ENCODE measurements at places on chromosomes 5 and 9.

DNA sequence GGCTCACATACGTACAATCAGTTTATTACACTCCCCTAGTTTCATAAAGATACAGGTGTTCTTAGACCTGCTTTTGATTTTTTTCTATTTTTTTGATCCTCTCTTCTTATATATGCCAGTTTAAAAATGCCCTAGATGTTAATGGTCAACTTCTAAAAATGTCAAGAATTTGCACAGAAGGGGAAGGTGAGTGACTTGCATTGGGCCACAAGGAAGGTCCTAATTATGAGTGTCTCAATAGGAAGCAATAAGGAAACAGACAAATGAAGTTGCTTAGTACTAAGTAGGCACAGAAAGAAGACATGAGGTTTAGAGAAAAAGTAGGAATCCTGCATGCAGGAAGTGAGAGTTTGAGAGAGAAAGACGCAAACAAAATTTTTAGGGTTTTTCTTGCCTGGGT lies 3.2 kb upstream of the CCDC171 start:
- no peak for DNase-seq

DNA sequence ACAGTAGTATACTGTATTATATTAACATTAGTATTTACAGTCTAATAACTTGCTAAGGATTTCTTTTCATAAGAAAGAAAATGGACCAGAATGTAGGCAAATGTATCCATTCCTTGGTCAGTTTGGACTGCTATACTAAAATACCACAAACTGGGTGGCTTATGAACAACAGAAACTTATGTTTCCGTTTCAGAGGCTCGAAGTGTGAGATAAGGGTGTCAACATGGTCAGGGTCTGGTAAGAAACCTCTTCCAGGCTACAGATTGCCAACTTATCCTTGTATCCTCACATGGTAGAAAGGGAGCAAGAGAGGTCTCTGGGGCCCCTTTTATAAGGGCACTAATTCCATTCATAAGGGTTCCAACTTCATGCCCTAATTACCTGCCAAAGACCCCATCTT lies 9.2 kb upstream of the ESM1 start:
- no peak for DNase-seq

- DNase-seq: no peak
These were observed 36.0 kb upstream of the GLIPR2 start for GRCh38 chr9:36100532-36100931.

DNA sequence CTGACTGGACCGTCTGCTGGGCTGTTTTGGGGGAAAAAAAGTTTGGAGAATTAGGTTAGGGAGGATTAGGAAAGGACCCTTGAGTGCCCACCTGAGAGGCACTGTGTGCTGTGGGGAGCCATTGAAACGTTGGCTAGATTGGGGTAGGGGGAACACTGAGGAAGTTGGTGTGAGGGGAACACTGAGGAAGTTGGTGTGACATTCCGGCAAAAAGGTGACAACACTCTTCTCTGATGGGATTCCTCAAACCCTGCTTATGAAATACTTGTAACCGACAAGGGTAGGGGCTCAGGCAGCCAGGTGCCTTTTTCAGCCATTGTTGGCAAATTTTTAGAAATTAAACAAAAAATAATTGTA lies 1.0 kb downstream of the CYSTM1 start:
- DNase-seq: no peak

DNA sequence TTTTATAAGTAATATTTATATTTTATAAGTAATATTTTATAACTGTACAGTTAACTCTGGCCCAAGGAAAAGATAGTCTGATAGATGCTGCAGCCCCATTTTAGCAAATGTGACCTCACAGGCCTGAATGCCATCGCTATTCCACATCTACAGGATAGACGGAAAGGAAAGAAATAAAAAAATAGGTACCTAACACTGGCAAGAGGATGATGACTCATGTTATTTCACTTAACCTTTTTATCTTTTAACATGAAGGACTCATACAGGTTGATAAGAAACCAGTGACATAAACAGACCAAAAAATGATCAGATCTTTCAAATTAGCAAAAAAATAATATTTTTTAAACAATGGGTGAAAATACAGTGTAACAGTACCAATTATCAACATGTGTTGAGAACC lies 2.7 kb downstream of the CD274 start:
- no peak for DNase-seq

GRCh38 chr5:16725575-16725974 lies 108.8 kb upstream of the RETREG1 start:
- no peak for DNase-seq

- DNase-seq: no peak
These were observed 84.8 kb downstream of the RAD23B start for GRCh38 chr9:107367727-107368502.

DNA sequence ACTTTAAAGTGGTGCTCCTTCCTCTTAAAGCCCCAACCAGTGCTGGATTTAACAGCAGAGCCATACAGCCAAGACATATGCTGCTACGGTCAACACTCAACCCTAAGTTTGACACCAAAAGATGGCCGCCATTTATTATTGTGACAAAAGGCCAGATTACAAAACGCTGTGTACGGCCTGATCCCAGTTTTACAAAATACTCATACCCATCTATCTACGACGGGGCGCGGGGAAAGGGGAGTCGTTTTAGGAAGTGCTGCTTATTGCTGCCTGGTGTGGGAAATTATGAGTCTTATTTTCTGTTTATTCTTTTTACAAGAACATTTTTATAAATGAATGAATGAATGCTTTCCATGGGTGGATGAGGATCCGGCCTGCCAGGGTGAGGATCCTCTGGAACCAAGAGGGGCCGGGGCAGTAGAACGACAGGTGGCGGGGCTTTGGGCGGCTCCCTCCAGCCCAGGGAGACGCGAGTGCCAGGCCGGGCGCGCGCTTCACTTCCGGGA lies 457 bp upstream of the IDNK start:
- DNase-seq: no peak

GRCh38 chr9:127991757-127992274 lies 11.0 kb upstream of the EEIG1 start:
- DNase-seq: no peak

- DNase-seq: no peak
These were observed 80.4 kb downstream of the LIX1 start for GRCh38 chr5:97062046-97062445.

DNA sequence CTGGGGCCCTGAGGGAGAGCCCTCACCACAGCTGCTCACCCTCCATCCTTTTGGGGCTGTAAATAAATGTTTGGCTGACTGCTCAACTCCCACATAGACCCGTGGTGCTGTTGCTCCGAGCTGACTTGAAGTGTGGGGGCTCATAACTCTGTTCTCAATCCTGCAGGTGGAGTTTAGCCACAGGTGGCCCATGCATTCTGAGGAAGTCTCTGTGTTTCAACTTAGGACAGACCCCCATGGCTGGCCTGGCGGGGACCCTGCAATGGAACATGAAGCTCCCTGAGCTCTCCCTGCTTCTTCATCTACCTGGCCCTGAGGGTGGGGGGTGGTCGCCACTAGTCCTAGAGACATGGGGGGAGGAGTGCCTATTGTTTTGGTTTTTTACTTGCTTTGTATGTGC lies 19.7 kb downstream of the NDUFS6 start:
- no peak for DNase-seq
